ENCODE measurements at places on chromosomes 3 and 15.

DNA sequence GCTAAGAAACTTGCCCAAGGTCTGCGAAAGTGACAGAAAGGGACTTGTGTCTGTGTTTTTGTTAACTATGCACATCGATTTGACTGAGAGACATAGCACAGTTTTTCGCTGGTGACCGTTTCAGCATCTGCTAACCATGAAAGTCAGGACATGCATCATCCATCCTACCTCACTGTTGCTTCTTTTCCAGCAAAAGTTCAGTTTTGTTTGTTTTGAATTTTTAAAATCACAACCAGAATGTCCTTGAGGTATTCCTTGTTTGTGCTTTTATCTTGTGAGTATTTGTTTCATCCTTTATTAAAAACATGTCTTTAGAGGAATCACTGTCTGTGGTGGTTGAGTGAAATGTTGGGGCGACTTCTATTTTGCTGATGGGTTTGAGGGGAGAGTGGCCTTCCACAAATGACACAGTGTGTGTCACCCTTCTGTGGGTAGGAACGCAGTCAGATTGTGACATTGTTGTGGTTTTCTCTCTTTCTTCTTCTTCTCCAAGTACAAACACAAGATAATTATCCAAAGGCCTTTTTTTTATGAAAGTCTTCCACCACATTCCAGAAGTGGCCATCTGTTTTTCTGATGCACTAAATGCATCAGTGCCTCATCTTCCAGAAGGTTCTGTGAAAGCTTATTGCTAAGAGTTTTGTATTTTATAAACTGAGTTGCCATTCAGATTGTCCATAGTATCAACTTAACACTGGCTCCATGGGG, 214.4 kb upstream of the NR2E3 start:
- no peak for DNase-seq

GRCh38 chr3:196707566-196707965, 4.5 kb downstream of the CEP19 start:
- DNase-seq, result no peak

GRCh38 chr15:73696641-73697001, 12.4 kb downstream of the CD276 start:
- DNase-seq, result no peak

GRCh38 chr15:56471440-56472069, 6.6 kb upstream of the MNS1 start:
- DNase-seq, result no peak

DNA sequence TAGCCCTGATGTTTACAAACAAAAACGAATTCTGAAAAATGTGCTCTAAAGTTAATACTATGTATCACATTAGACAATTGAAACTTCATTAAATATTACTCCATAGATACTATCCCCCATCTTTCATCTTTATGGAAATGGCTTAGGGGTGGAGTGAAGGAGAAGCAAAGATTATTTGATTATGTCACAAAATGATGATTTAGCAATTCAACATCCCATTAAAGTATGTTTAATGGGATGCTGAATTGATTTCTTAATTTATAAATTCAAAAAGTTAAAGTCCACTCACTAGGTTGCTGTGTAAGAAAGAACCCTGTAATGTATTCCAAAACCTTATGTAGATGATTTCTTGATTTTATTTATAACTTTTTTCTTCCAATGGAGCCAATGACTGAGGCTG, 201.1 kb downstream of the WDR72 start:
- no peak for DNase-seq

GRCh38 chr3:15347063-15347736, 14.8 kb upstream of the SH3BP5 start:
- DNase-seq, result no peak

DNA sequence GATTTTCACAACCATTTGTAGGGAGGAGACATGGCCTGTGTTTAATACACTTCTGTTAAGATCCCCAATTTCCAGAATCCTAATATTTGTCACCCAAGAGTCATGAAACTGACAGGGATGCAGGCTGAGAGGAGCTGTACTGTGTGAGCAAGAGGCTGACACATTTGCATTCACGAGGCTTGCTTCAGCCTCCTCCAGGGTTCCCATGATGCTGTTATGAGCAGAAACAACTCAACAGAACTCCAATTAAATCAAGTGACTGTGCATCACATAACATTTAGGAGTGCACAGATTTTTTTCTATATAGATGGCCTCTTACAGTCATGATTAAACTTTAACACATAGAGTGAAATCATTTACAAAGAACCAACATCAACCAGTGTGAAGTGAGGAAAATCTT, 292.3 kb upstream of the STT3B start:
- DNase-seq, result no peak

DNA sequence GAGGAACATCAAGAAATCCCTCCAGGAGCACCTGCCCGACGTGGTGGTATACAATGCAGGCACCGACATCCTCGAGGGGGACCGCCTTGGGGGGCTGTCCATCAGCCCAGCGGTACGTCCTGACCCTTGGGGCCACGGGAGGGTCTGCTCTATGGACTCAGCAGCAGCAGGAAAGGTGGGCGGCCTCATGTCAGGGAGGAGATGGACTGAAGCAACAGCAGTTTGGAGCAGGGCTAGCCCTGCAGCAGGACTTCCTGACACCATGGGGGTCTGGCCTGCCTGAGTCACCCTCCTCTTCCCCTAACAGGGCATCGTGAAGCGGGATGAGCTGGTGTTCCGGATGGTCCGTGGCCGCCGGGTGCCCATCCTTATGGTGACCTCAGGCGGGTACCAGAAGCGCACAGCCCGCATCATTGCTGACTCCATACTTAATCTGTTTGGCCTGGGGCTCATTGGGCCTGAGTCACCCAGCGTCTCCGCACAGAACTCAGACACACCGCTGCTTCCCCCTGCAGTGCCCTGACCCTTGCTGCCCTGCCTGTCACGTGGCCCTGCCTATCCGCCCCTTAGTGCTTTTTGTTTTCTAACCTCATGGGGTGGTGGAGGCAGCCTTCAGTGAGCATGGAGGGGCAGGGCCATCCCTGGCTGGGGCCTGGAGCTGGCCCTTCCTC, 24.2 kb downstream of the HDAC11 start:
- DNase-seq, result no peak

- DNase-seq, result no peak
Observed at GRCh38 chr3:44446929-44447328, 30.5 kb downstream of the ZNF445 start.

GRCh38 chr15:70474471-70475406, 288.6 kb downstream of the UACA start:
- DNase-seq, result no peak

GRCh38 chr15:77573802-77574201, 58.9 kb downstream of the LINGO1 start:
- no peak for DNase-seq

- DNase-seq, result no peak
Observed at GRCh38 chr3:3065876-3066275, 44.3 kb downstream of the IL5RA start.

- DNase-seq, result no peak
Observed at GRCh38 chr3:44227632-44228031, 14.1 kb upstream of the TOPAZ1 start.

DNA sequence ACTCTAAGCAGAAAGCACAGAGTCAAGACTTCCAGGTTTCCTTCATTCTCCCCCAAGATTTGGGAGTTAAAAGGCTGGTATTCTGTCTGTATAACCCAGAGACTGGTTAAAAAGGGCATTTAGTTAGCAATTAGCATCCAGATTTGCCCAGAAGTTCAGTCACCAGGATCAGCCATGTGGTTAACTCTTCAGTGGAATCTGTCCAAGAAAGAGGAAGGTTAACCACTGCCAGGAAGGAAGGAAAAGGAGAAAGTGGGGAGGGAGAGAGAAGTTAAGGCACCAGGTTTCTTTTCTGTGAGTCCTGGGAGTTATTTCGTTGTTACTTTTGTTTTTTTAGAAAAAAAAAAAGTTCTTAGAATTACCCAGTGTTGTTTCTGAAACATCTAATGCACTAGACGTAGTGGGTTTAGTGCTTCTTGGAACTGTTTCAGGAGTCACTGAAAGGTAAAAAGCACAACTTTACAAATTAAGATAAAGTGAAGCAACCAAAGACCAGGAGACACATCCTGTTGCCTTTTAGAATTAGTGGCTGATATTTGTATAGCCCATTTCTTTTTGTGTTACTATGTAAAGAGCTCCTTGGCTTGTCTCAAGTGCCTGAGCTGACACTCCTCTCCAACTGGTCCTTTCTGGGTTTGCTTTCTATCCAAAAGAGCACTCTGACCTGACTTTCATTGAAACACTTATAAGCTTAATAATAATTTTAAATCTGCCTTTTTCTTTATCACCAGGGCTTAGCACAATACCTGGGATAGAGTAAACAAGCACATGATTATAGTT, 128.6 kb downstream of the ABI3BP start:
- no peak for DNase-seq

DNA sequence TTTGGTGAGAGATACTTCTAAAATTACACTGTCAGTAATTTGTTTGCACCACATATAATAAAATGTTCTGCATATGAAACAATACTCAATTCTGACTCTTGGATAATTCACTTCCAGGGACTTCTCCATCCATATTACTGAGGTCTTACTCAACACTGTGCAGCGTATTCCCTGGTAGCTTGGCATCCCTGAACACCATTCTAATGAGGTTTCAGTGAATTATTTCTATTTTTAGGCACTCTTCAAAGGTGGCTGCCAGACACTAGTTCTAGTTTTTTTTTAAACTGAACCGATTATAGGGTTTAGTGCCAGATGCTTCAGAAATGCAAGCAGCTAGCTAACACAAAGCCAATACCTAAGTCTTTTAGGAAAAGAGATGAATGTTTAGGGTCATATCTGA, 283.3 kb downstream of the FEZF2 start:
- no peak for DNase-seq

- DNase-seq, result no peak
Observed at GRCh38 chr3:4250064-4250463, 53.1 kb upstream of the SETMAR start.

DNA sequence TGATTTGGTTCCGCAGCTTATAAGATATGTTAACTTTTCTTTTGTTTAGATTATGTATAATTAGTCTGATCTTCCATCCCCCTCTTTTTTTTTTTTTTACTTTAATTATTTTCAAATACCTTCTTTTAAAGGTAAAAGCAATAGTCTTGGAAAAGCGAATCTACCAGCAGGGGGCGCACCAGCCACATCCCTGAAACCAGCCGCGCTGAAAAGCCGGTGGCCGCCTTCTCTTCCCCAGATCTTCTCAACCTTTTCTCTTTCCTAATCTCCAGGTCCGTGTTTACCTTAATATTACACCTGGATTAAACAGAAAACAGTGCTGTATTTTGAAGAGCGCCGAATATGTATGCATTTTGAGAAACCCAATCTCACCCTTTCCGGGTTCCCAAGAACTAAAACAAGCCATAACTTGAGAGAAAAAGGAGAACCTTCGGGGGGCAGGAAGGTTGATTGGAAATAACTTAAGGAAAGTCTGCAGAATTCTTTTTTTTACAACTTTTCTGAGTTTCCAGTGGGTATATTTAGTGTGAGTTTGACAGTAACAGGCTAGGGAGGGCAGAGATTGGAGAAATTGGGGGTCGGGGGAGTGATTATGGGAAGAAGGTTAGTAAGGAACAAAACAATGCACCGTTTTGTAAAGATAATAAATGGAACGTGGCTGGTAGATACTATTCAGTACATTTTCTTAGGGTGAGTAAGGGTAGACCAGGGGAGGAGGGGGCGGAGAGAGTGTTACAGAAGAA, 2.0 kb upstream of the SOX2 start:
- peak; percentile 44 for DNase-seq

DNA sequence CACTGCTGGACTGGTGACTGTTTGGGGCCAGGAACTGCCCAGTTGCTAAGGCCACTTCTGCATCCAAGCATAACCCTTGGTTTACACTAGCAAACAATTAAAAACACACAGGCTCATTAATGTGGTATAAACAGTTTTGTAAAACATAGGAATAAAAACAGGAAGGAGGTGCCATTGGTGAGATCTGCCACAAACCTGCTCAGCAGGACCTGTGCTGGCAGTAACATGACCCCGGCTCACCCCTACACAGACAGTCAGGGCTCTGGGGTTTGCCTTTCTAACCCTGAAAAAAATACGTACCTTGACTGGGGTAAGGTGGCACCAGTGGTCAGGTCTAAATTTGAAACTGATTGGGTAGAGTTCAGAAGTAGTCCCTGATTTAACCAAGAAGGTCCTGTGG, 76.2 kb downstream of the ATP1B3 start:
- DNase-seq, result no peak

GRCh38 chr3:188581792-188582191, 427.8 kb downstream of the LPP start:
- DNase-seq, result no peak

DNA sequence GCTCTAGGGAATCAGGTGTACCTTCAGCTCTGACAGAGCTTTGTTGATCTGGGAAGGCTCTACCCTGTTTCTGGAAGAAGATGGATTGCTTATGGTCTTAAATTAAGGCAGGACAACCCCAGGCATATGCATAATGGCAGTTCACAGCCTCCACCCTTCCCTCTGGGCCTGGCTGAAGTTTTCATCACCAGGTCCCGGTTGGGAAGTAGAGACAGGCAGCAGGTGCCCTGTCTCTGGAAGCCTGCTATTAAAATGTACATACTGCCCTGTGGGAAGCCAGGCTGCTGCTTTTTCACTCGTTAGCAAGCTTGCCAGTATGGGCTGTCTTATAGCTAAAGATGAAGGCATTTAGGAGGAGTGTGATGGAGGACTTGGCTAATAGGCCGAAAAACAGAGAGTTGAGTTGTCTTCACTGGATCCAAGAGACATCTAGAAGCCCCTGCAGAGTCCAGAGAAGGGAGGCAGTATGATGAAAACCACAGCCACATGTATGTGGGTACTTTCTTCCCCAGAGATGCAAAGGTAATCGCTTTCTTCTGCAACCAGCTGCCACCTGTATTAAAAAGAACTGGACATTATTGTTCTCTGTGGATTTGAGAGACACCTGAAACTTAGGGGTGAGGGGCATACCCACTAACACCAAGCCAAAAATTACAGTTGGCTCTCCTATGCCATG, 34.4 kb downstream of the ABHD2 start:
- no peak for DNase-seq

- DNase-seq, result no peak
Observed at GRCh38 chr3:112471596-112472325, 27.5 kb downstream of the BTLA start.

DNA sequence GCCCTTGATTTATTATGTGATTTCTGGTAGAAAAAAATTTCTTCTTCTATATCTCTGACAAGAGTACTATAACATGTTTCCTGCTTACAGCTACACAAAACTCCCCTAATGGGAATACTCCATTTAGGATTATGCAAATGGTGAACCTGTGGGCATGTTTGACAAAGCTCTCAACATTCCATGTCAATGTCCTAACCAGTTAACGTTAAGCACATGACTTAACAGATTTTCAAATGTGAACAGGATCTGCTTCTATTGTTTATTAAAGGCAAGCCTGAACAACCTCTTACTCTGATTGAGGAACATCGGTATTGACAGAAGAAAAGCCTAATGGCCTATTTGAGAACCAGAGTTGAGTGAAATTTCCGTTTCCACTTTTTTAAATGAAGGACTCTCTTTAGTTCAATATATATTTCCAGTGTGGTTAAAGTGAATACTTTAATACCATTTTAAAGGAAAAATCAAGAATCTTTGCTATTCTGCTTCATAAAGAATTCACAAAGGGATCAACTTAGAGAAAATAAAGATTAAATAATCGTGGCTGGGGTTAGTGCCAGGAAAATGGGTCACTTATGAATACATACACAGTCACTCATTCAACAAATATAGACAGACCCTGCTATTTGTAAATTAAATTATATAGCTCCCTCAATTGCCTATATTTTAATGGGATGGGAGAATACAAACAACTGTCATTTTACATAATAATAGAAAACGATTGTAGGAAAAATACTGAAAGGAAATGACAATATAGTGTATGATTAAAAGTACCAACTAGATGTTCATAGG, 300.3 kb upstream of the CBLB start:
- DNase-seq, result no peak

Measured in stimulated activated CD8-positive, alpha-beta memory T cell treated with anti-CD3 and anti-CD28 coated beads, Interleukin-4, amount 100 ng/mL, for 24 hours (primary cell).